Suprapubic skin (tissue), 4 donors: ENCODE measurements at places on chromosomes 13 and 19. TPM values are rescaled to one million over a fixed set of nuclear protein-coding genes. Genes with fewer than 3 reads are reported as not detected.

Gene POU2F2
- total RNA-seq, result 0.81 TPM

Gene UPF1
- total RNA-seq, result 74.7 TPM

Gene LILRB3
- 3.4 TPM for total RNA-seq

Gene ZNF350
- total RNA-seq, result 14.7 TPM

Gene ATF5
- 4.5 TPM for total RNA-seq

Gene CTXN1
- 1.2 TPM for total RNA-seq

Gene ZNF829
- total RNA-seq, result 1.4 TPM

Gene RDH8
- total RNA-seq, result not detected

Gene ADAMTS10
- total RNA-seq, result 1.8 TPM

Gene CGB7
- 27.4 TPM for total RNA-seq

Gene KLF12
- total RNA-seq, result 3.9 TPM

Gene KLK6
- 56.9 TPM for total RNA-seq
